NCI-H187 (cell line): ENCODE measurements at places on chromosomes 3 and 15.

DNA sequence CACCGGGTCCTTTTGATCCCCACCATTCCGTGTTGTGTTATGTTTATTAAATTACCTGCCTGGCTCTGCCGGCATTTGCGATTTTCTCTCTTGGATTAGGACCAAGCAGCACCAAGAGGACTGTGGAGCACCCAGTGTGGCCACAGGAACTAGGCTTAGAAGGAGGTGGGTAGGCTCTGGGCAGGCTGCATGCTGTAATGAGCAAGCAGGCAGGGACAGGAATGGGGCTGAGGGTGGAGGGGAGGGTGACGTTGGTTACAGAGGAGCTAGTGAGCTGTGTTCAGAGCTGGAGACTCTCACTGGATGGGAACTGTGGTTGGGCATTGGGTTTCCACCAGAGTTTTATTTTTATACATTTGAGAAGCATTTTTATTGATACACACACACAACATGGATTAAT, 7.9 kb upstream of the SCN5A start:
- no peak for DNase-seq

DNA sequence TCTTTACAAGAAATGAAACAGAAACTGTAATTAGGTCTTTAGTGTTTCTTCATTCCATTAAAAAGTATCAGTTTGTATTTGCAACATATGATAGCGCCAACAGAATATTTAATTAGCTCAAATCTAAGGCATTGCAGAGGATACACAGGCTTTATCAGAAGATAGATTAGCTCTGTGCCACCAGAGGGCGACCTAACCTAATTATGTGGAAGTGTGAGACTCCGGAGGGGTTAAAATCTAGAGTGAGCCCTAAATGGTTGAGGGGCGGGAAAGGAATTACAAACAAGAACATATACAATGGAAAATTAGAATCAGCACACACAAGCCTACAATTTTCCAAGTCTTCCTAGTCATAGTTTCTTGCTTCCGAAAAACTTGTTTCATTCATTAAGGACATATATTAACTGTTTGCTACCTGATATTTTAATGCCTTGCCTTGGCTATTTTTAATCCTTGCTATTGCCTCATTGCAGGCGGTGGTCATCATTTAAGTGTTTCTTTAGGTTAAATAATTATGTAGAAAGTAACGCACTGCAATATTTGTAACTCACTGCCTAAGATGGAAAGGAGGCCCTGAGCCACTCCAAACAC, 18.0 kb upstream of the RYR3 start:
- DNase-seq, result peak; percentile 33

- DNase-seq, result no peak
Measured at GRCh38 chr3:23952646-23953045, 7.6 kb downstream of the NR1D2 start.

GRCh38 chr15:59329570-59330350, 42.9 kb downstream of the MYO1E start:
- DNase-seq, result no peak

DNA sequence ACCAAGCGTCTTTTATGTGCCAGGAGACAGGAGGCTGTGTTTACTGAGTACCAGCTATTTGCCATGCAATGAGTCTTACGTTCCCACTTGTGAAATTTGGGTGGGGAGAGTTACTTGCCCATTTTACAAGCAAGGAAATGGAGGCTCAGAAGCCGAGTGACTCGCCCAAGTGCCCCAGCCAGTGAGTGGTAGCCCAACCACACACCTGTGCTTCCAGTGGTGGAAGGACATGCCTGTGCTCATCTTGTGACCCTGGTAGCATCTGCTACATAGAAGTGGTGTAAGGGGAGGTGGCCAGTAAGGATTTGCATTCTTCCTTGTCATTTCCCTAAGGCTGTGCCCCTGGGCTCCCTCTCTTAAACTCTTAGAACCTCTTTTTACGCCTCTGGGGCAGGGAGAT, 49.3 kb downstream of the FBLN2 start:
- no peak for DNase-seq

- DNase-seq, result no peak
Measured at GRCh38 chr15:65106011-65106590, 8.9 kb downstream of the UBAP1L start.

GRCh38 chr15:52735231-52736089, 54.7 kb downstream of the ONECUT1 start:
- peak; percentile 42 for DNase-seq

DNA sequence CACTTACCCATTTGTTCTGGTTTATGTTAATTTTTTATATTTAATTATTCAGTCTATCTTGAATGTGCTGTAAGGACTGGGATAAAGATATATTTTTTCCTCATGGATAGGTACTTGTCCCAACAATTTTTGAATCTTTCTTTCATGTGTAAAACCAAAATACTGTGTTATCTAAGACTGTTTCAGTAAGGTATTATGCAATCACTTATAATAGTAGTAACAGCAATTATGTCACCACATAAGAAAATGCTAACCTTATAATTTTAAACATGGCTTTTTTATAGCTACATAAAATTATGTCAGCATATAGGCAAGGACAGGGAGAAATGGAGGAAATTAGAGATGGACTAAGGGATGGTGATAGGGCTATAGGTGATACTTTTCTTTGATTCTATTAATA, 2.9 kb upstream of the CTDSPL start:
- no peak for DNase-seq

DNA sequence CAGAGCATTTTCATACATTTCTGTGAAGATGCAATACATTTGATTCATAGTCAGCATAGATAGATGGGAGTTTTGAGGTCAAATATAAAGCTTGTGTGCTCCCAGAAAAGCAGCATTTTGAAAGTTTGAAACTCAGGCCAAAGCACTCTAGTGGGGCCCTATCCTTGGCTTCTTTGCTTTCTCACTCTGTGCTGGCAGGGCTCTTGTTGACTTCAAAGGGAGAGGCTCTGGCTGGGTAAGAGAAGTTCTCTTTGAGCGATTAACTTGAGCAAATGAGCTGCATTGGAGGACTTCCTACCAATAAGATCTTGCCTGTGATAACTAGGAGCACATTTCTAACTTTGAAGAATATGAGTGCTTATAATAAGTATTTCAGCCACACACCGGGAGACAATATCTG, 214.0 kb upstream of the RARB start:
- DNase-seq, result no peak

DNA sequence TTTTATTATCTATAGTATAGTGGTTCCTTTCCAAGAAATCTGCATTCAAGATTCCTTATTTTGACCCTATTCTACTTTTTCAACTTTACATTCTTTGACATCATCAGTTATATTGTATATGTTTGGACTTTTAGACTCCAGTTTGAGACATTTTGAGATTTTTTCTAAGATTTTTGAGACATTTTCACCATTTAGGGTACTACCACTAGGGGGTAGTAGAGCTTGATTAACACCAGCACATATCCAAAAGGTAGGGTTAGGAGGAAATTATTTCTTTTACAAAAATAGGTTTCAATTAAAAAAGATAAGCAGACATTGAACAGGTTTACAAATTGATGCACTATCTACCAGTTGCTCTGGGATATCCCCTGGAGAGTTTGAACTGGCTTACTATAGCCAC, 262.5 kb downstream of the SCAPER start:
- no peak for DNase-seq

DNA sequence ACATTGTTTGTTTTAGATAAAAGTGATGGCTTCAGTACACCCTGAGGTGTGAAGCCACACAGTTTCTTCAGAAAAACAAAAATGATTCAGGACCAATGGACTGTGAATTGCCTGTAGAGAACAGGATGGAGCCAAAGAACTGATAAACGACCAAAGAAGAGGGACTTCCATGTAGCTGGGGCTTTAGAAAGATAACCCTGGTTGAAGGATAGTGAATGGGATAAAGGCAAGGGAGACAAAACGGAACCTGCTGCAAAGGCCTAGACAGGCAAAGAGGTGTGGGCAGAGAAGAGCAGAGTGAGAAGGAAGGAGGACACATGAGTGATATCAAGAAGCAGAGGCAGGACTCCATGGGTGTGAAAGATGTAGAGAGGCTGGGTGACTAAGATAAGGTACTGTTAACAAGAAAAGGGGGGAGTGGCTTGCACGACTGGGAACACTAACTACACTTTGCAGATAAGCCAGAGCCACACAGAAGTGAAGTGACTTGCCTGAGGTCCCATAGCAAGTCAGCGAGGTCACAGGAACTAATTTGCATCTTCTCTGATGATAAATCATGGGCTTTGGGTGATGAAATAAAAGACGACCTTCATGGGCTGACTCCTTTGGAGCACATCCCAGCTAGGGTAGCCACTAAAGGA, 44.3 kb downstream of the RAB6B start:
- no peak for DNase-seq

- DNase-seq, result no peak
Measured at GRCh38 chr15:45631776-45632175, 3.1 kb upstream of the SQOR start.

- no peak for DNase-seq
Measured at GRCh38 chr3:30696403-30696819, 90.0 kb downstream of the TGFBR2 start.

DNA sequence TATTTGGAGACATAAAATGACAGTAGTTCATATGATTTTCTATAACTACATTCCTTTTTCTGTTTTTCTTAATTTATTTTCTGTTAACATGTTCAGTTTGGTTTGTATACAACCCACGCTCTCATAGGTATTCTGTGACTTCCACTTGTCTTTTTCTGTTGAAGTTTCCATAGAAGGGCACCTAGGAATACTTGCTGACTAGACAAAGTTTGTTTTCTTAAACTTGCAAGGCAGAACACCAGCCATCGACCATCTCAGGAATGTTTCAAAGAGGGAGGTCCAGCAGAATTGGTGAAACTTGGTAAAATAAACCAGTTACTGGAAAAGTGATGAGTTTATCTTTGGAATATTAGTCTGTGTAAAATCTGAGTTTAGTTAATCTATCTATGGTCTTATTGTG, 403.2 kb upstream of the CADM2 start:
- DNase-seq, result no peak

DNA sequence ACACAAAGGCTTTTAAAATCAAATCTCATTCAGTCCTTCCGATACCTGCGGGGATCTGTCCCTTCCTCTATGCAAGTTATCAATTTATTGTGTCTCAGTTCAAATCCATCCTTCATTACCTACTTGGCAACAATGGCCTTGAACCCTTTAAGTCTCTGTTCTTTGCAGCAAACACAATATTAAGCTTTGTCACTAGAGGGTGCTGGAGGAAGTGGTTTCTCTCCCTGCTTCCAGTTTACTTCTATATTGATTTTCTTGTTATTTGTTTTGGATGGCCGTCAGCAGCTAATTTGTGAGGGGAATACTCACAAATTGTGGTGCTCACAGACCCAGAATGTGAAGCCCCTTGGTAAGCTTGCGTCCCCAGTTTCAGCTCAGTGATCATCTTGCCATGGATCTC, 278.3 kb downstream of the FGF12 start:
- no peak for DNase-seq

GRCh38 chr3:170178651-170179050, 2.9 kb downstream of the PHC3 start:
- DNase-seq, result no peak

- no peak for DNase-seq
Measured at GRCh38 chr15:70714565-70714964, 48.8 kb downstream of the UACA start.

- no peak for DNase-seq
Measured at GRCh38 chr15:88257311-88258092, 963 bp upstream of the NTRK3 start.

- DNase-seq, result peak; percentile 38
Measured at GRCh38 chr3:122356402-122356801, 26.6 kb downstream of the MIX23 start.

DNA sequence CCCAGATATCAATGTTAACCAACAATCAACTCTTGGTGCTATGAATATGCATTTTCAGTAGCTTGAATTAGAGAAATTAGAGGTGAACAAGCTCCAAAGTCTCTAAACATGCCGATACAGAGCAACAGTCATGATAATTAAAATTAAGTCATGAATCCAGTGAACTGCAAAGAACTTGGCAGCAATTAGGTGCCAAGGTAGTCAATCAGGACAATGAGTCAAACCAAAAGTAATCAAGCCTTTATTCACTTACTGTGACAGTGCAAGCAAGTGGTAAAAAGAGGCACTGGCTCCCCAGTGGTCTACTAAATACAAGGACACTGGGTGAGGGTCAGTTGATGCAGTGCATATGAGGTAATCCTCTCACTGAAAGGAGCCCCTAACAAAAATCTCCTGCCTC, 1.8 kb downstream of the ZNF770 start:
- no peak for DNase-seq

DNA sequence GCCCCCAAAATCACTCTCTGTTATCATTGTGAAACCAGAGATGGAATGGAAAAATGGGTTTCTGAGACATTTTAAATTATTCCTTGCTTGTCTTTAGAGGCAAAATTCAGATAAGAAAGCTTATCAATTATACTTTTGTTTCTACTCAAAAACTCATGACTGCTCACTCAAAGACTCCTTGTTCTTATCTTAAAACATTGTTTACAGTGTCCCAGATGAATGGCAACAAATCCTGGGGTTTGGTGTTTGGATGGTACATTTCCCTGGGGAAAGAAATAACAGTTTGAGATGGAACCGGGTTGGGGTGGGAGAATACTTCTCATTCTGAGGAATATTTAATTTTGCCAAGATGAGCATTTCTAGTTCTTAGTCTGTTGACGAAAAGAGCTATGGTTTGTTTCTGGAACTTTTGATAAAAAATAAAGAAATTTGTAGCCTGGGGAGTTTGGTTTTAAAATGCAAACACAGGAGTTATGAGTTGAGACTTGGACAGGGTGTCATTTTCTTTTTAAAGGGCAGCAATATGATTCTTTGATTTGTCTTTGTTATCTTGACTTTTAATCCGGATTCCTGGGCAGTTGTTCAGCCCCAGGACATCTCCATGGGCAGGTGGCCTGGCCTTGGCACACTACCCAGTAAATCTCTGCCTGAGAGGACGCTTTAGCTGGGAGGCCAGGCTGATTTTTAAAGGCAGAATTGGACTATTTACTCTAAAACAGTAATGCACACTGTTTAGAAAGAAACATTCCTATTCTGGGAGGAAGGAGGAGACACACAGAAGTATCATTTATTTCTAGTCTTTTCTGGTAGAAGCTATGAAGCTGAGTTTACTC, 32.4 kb downstream of the BTD start:
- no peak for DNase-seq

GRCh38 chr15:41499109-41499851, 5.6 kb downstream of the ITPKA start:
- no peak for DNase-seq
